ENCODE measurements at places on chromosomes 4 and X.

DNA sequence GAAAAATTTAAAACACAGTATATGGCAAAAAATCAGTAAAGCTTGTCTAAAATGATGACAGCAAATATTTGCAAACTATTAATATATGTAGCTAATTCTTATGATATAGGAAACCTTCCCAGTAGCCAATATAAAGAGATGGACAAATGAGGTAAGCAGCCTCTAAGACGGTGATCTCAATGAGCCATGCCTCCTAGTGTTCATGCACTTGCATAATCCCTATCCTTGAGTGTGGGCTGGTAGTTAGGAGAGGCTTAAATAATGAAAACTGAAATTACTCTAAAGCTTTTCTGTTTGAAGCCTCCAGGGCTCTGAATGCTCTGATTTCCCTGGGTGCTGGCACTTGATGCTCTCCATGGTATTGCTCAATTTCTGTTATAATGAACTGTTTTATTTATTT lies 24.6 kb upstream of the ARMCX4 start:
- peak; percentile 20 for DNase-seq

DNA sequence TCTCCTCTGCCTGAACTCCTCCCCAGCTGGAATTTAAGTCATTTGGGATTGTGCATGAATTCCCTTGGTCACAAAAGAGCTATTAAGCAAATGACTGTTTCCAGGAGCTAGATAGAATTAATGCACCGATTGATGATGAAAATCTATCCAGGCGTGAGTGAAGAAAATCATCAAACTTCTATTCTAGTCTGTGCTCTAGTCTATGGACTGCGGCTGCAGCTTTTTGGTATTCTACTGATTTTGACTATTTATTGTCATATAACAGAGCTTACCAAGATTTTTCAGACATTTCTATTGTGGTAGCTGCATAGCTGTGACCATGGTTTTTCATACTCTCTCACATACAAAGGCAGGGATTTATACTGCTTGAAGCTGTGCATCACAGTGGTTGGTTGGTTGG lies 403.8 kb downstream of the FSTL5 start:
- DNase-seq = no peak

- peak; percentile 80 for DNase-seq
Observed at GRCh38 chrX:1453951-1454785, 1.5 kb upstream of the ASMTL start.

GRCh38 chr4:122224348-122224747 lies 72.2 kb downstream of the BLTP1 start:
- DNase-seq = peak; percentile 38

GRCh38 chrX:139795196-139795595 lies 87.2 kb upstream of the MCF2 start:
- DNase-seq = no peak

DNA sequence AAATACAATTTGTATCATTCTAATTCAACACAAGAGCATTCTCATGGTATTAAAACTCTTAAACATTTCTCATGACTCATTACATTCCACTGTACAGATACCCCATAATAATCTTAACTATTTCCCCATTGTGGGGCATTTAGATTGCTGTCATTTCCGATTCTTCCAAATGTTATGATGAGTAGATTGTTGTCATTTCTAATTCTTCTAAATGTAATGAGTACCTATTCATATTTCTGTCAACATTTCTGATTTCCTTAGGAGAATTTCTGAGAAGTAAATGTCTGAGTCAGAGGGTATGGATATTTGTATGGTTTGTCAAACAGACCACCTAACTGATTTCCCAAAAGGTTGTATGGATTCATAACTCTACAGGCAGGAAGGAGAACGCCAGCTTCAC lies 8.3 kb downstream of the S100G start:
- DNase-seq = peak; percentile 87

All from ELR (cell line).